Left renal pelvis (tissue), 4 donors: ENCODE measurements at places on chromosomes 16 and 17.

GRCh38 chr16:57413733-57414132 is 9.2 kb downstream of the CCL17 start:
- DNase-seq, result no peak

- no peak for DNase-seq
Observed at GRCh38 chr17:32869345-32870026, 7.4 kb downstream of the MYO1D start.

GRCh38 chr17:35799942-35800341 is 4.5 kb upstream of the MMP28 start:
- DNase-seq, result no peak

GRCh38 chr16:48526058-48526957 is 83.7 kb downstream of the N4BP1 start:
- no peak for DNase-seq
